ENCODE measurements at places on chromosomes 13 and 19.

DNA sequence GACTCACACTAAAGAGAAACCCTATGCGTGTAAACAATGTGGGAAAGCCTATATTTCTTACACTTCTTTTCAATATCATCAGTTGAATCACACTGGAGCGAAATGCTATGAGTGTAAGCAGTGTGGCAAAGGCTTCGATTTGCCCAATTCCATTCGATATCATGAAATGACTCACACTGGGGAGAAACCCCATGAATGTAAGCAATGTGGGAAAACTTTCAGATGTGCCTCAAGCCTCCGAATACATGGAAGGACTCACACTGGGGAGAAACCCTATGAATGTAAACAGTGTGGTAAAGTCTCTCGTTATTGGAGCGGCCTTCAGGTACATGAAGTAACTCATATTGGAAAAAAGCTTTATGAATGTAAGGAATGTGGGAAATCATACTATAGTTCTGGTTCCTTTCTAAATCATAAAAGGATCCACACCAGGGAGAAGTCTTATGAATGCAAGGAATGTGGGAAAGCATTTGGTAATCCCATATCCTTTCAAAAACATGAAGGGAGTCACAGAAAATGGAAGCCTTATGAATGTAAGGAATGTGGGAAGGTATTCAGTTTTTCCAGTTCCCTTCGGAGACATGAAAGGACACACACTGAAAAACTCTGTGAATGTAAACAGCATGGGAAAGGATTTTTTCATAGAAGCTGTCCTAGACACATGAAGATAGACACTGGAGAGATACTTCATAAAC is 28.1 kb downstream of the ZNF20 start:
- no peak for DNase-seq

DNA sequence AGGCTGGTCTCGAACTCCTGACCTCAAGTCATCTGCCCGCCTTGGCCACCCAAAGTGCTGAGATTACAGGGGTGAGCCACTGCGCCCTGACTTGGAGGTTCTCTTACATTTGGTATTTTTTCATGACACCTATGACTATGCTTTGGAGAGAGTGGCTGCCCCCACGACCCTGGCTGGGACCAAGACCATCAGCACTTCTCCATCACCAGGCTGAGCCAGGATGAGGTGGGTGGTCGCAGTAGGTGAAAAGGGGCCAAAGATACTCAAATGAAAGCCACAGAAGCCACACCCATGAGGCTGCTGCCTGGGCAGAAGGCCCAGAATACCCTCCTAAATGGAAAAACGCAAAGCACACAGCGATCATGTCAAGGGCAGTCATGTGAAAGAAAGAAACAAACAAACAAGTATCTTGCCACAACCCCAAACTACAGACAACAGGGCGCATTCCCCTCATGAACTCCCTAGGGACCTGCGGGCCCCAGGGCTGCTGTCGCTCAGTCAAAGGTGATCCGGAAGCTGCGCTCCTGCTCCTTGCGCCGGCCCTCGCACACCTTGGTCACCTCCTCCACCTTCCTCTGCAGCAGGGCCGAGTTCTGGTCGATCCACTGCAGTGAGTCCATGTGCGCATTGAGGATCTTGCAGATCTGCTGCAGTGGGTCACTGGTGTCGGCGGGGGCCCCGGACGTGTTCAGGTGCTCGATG is 11.2 kb upstream of the IL4I1 start:
- DNase-seq: no peak

DNA sequence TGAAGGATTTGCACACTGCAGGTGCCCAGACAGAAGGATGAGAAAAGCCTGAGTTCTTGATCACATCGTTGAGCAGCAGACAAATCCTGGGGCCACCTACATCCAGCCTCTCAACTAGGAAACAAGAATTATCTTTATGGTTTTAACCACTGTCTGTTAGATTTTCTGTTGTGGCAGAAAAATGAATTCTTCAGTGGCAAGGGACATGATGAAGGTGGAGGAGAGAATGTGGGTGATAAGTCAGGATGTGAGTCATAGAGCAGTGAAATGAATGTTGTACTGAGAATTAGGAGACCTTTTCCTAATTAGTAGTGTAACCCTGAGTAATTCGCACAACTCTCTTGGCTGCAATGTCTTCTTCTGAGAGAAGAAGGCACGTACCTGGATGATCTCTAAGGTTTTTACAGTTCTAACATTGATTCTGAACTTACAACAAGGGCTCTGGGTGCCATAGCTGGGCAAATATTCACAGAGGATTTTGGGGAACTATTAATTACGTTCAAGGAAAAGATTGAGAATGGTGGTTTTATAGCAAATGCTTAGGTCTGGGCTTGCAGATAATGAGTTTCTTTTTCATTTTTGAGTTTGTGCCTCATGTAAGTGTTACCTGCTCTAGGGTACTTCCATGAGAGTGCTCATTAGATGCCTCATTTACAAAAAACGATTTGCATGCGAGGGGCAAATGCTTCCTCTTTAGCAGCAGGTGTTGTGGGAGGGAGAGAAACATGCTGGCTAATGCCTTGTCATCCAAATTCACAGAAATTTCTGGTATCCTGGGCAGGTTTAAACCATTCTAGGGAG is 111.0 kb upstream of the KL start:
- DNase-seq: no peak

DNA sequence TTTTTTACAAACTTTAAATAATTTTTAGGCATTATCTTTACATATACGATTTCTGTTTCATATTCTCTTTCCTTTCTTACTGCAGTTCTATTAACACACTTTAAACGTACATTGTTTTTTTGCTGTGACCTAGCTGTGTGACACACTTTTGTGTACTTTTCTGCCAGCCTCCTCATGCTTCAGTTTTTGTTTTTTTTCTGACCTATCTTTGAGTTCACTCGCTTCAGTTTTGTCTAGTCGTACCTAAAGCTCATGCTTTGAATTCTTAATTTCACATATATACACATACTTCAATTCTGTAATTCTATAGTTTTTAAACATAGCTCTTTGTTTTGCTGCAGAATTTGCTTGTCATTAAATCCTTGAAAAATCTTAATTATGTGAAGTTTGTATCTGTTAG is 150.4 kb downstream of the PDS5B start:
- DNase-seq: no peak

DNA sequence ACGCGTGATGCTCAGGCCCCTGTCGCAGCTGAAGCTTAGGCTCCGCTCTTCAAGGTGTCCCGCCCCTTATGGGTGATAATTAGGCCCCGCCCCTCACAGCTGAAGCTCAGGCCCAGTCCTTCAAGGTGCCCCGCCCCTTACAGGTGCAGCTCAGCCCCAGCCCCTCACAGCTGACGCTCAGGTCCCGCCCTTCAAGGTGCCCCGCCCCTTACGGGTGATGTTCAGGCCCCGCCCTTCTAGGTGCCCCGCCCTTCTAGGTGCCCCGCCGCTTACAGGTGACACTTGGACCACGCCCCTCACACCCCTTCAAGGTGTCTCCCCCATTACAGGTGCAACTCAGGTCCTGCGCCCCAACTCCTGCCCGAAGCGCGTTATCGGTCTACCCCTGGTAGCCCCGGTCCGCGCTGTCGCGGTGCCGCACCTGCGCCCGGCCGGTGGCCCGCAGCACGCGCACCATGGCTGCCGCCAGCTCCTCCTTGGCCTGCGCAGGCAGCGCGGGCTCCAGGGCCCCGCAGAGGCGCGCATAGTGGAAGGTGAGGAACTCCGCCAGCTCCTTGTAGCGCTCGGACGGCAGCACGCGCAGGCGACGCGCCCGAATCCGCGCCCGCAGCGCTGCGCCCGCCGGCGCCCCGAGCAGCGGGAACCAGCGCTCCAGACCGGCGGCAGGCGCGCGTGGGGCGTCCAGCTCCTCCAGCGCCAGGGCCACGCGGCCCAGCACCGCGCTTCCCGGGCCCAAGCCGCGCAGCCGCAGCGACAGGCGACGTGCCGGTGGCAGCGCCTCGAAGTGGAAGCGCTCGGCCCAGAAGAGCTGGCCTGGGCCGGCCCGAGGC is 7.3 kb downstream of the RASAL3 start:
- no peak for DNase-seq

- no peak for DNase-seq
These were observed 50.0 kb downstream of the BRD4 start for GRCh38 chr19:15282311-15282705.
